ENCODE measurements at places on chromosomes 3 and 15. TPM values are rescaled to one million over a fixed set of nuclear protein-coding genes. Genes with fewer than 3 reads are reported as not detected.

PLA1A gene
- 0.37 TPM for total RNA-seq

AMIGO3 gene
- total RNA-seq, result 0.83 TPM

CX3CR1 gene
- 0.04 TPM for total RNA-seq

DZIP1L gene
- 11.0 TPM for total RNA-seq

SLC51B gene
- 16.8 TPM for total RNA-seq

C3orf49 gene
- total RNA-seq, result not detected

QRICH1 gene
- 43.9 TPM for total RNA-seq

PAK6 gene
- 0.30 TPM for total RNA-seq

EFL1 gene
- total RNA-seq, result 27.4 TPM

ARHGAP11A gene
- 98.7 TPM for total RNA-seq

C3orf62 gene
- total RNA-seq, result 1.9 TPM

CCR2 gene
- total RNA-seq, result not detected

C3orf85 gene
- not detected for total RNA-seq

PCOLCE2 gene
- total RNA-seq, result 28.8 TPM

C3orf18 gene
- 2.9 TPM for total RNA-seq

EPHB3 gene
- total RNA-seq, result 0.33 TPM

ATP10A gene
- total RNA-seq, result 10.8 TPM

ZNF860 gene
- 1.4 TPM for total RNA-seq
